Stimulated activated CD8-positive, alpha-beta memory T cell treated with anti-CD3 and anti-CD28 coated beads, Interleukin-15, amount 100 ng/mL, for 48 hours (primary cell): ENCODE measurements at places on chromosomes 1 and 21.

- no peak for DNase-seq
Observed at GRCh38 chr1:165679282-165680036, 18.9 kb downstream of the ALDH9A1 start.

DNA sequence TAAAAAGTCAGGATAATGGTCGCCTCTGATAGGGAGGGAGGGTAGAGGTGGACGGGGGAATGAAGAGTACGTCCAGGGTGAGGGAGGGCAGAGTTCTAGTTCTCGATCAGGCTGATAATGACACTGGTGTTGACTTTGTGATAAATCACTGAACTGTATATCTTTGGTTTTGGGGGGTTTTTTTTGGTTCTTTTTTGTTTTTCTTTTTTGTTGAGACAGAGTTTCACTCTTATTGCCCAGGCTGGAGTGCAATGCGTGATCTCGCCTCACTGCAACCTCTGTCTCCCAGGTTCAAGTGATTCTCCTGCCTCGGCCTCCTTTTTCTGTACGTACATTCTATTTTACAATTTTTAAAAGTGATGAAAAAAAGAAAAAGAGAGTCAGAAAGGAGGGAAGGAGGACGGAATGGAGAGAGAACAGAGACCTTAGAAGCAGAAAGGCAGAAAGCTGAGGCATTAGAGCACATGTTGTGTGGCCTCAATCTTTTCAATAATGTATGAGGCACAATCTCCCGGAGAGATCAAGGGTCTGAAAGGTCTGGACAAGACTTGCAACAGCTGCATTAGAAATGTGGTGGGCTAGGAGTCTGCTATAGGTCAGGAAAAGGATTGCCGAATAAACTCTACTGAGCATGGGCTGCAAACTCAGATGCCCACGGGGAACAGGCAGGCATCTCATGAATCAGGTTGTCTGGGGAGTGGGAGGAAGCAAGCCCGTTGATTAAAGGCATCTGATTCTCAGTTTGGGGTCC lies 174.8 kb downstream of the TOMM20 start:
- DNase-seq, result no peak

DNA sequence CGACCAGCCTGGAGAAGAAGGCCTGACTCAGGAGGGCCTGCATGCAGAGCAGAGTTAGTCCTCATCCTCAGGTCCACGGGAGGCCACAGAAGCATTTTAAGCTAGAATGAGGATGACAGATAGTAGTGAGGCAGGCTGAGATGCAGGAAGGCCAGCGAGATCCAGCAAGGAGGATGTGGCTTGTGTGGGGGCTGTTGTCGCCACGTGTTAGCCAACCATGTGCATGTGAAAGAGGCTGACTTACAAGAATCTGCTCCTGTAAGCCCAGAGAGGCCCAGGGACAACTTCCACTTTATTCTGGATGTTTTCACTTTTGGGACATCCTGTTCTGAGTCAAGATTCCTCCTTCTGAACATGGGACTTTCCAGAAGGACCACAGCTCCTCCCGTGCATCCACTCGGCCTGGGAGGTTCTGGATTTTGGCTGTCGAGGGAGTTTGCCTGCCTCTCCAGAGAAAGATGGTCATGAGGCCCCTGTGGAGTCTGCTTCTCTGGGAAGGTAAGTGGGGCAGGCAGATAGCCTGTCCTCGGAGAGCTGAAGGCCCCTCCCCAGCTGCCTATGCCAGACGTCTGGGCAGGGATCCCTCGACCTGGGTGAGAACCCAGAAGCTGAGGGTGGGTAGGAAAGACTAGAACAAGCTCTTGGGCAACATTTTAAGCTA lies at the start of gene SLAMF8:
SLAMF8 (plus strand) TSS at position 433 of the 661 bp plus-strand sequence; CDS start at position 459, 26 bp downstream.
- peak; percentile 58 for DNase-seq

GRCh38 chr1:160207771-160208556 lies 2.8 kb downstream of the PEA15 start:
- DNase-seq, result no peak

- no peak for DNase-seq
Observed at GRCh38 chr1:195591917-195592672, 1016.1 kb downstream of the KCNT2 start.

- no peak for DNase-seq
Observed at GRCh38 chr1:81873946-81874345, 73.2 kb downstream of the ADGRL2 start.

DNA sequence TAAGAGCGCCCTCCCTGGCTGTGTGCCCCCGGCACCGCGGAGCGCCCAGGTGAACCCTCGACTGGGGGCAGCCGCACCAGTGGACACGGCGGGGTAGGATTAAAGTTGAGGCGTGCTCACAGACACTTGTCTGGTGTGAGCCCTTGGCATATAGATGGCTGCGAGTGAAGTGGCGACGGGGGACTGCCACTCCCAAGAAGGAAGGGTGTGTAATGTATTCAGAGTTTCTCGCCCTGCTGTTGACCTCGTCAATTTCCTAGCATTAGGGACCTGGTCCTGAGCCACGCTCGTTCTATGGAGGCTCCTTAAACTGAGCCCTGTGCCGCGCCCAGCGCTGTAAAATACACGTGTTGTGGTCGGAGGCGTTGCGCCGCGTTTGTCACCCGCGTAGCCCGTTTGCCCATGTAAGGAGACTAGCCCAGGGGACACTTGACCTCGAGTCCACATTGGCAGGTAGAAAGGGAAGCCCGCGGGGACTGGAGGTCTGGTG lies 554 bp downstream of the EVA1C start:
- no peak for DNase-seq

DNA sequence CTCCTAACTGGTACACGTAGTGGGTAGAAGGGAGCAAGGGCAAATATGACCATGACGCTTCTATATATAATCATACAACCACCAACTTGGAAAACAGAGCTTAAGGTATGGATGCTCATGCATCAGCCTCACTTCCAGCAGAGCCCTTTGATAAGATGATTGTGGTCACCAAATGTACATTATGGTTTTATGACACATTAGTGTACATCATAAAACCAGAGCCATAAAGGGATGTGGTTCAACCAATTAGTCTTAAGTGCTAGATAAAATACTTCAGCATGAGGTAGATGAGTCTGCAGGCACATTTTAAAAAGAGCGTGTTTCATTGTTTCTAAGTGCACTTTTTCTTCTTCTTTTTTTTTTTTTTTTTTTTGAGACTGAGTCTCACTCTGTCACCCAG lies 43.7 kb downstream of the NIBAN1 start:
- DNase-seq, result no peak

- DNase-seq, result peak; percentile 4
Observed at GRCh38 chr1:52365071-52365745, 797 bp downstream of the CC2D1B start.

DNA sequence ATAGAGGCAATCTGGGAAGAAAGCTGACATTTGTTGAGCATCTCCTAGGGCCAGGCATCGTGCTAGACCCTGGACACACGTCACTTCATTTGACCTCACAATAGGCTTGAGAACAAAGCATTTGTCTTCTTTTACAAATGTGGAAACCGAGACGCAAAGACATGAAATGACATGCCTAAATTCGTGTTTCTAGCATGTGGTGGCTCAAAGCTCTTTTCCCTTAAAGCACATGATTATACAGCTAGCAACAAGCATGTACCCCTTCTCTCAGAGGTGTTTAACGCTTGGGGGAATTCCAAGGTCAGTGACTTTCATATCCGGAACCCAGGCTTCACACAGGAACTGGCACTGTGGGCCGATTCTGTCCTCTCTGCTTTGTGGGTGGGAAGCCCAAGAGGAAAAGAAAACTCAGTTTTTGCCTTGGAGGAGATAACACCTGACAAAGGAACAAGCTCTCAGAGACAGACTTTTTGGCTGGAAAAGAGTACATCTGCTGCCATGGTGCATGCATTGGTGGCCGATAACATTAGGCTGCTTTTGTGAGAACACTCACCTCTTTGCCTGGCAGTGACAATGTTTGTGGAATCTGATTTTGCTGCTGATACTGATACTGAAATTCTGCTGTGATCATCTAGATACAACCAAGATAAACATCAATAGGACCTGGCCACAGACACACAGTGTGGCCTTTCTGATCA lies 15.4 kb upstream of the CD2 start:
- DNase-seq, result peak; percentile 59

- no peak for DNase-seq
Observed at GRCh38 chr1:33234131-33234530, 22.2 kb upstream of the ZNF362 start.

GRCh38 chr1:189921613-189922012 lies 556.1 kb downstream of the BRINP3 start:
- DNase-seq, result no peak

- DNase-seq, result no peak
Observed at GRCh38 chr1:66323958-66324625, 209.9 kb upstream of the SGIP1 start.

GRCh38 chr1:213057264-213058059 lies 6.4 kb downstream of the RPS6KC1 start:
- DNase-seq, result no peak

- no peak for DNase-seq
Observed at GRCh38 chr1:16088996-16089395, 15.5 kb upstream of the FAM131C start.

DNA sequence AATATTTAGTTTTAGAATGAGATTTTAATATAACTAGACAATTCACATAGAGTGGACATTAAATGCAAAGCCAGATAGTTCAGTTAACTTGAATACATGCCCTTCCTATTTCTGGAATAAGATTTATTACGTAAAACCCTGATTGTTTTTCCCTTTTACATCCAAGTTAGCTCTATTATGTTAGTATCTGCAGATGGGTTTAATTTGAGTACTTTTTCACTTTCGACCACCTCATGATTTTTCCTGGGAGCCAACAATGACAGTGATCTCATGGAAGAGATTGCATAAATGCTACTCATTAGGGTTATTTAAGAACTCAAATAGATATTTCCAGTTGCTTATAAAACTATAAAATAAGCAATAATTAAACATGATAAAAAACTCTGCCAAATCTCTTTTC lies 199.4 kb upstream of the PTGFR start:
- no peak for DNase-seq

DNA sequence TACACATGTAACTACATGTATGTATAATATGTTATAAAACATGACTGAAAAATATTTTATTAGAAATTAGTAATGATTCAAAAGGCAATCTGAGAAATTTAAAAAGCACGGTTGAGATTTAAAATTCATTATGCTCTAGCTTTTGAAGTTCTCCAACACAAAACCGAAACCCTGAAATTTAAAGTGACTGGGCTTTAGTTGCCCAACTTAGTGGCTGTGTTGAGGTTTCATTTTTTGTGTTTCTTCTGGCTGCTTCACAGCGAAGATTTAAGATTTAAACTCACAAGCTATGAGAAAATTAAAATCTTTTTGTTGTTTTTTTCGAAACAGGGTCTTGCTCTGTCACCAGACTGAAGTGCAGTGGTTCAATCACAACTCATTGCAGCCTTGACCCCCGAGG lies 1058.7 kb downstream of the NCAM2 start:
- no peak for DNase-seq

DNA sequence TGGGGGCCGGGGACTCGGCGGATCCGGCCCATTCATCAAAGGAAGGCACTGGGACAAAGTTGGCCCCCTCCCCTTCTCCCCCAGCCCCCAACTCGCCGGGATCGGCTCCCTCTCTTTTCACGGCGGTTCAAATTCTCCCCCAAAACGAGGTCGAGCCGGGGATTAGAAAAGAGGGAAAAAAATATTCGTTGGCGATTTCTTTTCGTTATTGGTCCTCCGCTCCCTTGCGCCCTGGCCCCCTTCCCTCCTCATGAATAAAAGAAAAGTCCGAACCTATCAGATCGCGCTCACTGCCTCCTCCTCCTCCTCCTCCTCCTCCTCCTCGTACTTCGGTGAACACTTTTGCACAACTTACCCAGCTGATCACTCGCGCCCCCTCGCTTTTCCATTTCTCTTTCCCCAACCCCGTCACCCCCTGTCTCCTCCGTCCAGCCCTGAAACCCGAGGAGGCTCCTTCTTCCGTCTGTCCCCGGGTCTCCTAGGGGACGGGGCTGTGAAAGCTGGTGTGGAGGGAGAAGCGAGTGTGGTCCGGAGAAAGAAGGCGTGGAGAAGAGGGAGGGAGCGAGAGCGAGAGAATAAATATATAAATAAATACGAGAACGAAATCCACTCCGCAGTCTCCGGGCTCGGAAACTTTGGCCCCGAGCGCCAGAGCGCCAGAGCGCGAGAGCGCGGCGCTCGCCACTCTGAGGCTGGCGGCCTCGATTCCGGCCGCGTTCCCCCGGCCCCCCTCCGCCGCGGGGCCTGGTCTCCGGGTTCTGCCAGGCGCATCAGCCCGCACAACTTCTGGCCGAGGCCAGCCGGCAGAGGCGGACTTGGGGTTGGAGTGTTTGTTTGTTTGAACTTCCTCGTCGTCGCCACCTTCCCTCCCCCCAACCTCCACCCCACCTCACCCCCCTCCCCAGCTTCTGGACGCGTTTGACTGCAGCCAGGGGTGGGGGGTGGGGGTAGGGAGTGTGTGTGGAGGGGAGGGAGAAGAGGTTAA lies at the start of gene PAX7:
PAX7 (plus strand) TSS at position 336 of the 985 bp plus-strand sequence. CDS start 758 bp downstream, outside the sequence.
- no peak for DNase-seq

GRCh38 chr1:223143537-223144248 lies 645 bp upstream of the TLR5 start:
- no peak for DNase-seq

DNA sequence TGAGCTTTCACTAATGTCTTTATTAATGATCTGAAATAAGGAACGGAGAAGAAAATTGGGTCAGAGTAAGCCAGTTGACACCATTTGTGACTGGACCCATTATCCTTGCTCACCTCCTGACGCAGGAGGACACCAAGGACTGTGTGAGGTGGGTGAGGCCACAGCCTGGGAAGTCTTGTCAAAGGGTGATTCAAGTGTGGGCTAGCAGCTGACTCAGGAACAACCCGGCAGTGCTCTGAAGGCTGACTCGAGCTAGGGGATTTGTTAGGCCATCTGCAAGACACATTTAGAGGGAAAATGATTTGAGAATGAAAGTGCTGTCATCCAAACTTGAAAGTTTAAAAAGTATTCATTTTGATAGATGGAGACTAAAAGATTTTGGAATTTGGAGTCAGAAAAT lies 21.2 kb downstream of the PRRX1 start:
- no peak for DNase-seq

- DNase-seq, result no peak
Observed at GRCh38 chr1:64427879-64428278, 42.0 kb upstream of the CACHD1 start.

GRCh38 chr1:84366786-84367185 lies 31.5 kb upstream of the DNASE2B start:
- no peak for DNase-seq

DNA sequence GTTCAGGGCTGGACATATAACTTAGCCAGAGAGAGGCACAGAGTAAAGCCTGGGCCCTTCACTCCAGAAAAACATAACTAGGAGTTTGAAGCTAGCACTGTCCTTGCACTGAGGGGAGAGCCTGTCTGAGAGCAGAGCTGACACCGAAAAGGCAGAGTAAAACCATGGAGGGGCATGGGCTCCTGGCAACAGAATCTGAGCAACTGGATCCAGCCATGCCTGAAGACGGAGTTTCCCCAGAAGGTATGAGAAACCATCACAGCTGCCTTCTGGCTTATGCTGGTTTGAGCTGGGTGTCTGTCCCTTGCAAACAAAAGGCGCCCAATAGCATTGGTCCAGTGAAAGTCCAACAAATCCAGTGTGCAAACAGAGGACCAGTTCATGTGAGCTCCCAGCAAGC lies 137.5 kb downstream of the NPHP4 start:
- no peak for DNase-seq
